ENCODE measurements at places on chromosomes 2 and 18.

GRCh38 chr2:11235583-11235982 is 80.3 kb downstream of the SLC66A3 start:
- DNase-seq, result no peak

DNA sequence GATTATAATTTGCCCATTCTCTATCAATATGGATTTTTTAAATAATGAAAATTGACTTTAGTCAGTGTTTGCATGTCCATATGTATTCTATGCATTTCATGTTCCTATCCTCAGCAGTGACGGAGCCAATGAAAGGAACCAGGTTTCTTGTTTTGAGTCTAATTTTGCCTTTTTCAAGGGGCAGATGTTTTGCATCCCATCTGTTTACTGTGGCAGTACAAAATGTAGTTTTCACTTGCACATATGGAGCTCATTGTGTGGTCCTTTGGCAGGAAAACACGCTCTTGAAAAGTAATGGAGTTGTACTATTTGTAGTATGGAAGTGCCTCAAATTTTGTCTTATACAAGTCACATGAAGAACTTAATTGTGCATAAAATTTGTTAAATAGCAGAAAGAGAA is 127.8 kb downstream of the AGPS start:
- no peak for DNase-seq

GRCh38 chr2:45192481-45192880 is 183.2 kb upstream of the SIX2 start:
- DNase-seq, result no peak

GRCh38 chr2:191566344-191566743 is 111.6 kb upstream of the NABP1 start:
- peak; percentile 64 for DNase-seq

- DNase-seq, result peak; percentile 63
These were observed at the start of gene MREG for GRCh38 chr2:216013080-216013909. MREG (minus strand) TSS chr2:216013551; CDS start chr2:216013327, 224 bp downstream.

- no peak for DNase-seq
These were observed 20.5 kb downstream of the PDIA6 start for GRCh38 chr2:10792001-10792634.
